AG08395 (cell line): ENCODE measurements at places on chromosomes 7 and 10.

DNA sequence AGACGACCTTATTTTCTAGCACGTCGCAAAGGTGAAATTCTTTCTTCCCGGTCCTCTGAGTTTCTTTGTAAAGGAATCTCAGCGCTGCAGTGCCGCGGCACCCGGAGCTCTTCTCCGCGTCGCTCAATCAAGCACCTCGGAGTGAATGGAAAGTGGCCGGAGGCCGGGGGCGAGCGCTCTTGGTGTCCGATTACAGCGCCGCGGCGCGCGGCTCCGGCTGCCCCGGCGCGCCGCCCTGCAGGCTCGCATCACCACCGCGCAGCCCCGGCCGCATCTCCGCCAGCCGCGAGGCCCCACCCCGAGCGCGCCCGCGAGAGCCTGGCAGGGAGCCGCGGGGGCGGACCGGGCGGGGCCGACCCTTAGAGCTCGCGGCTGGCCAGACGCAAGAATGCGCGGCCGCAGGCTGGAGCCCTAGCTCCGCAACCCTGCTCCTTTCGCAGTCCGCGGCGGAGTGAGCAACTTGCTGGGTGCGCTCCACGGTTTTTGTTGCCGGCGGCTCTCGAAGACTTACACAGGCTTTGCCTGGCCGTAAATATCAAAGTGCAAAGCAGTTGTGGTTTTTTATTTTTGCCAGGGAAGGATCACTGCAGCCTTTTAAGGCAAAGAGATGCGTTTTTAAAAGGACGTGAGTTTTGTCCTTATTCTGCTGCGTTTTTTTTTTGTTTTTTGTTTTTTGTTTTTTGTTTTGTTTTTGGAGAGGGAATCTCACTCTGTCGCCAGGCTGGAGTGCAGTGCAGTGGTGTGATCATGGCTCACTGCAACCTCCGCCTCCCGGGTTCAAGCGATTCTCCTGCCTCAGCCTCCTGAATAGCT lies at the start of gene SEMA3C:
TSS of gene SEMA3C (minus strand) at position 143 of the 813 bp plus-strand sequence. CDS start 2,270 bp downstream, outside the sequence.
- peak; percentile 96 for DNase-seq

- DNase-seq = peak; percentile 19
These were observed 42.3 kb downstream of the ARID5B start for GRCh38 chr10:61943674-61944378.

GRCh38 chr10:105691811-105692210 lies 1050.7 kb downstream of the SORCS3 start:
- no peak for DNase-seq

DNA sequence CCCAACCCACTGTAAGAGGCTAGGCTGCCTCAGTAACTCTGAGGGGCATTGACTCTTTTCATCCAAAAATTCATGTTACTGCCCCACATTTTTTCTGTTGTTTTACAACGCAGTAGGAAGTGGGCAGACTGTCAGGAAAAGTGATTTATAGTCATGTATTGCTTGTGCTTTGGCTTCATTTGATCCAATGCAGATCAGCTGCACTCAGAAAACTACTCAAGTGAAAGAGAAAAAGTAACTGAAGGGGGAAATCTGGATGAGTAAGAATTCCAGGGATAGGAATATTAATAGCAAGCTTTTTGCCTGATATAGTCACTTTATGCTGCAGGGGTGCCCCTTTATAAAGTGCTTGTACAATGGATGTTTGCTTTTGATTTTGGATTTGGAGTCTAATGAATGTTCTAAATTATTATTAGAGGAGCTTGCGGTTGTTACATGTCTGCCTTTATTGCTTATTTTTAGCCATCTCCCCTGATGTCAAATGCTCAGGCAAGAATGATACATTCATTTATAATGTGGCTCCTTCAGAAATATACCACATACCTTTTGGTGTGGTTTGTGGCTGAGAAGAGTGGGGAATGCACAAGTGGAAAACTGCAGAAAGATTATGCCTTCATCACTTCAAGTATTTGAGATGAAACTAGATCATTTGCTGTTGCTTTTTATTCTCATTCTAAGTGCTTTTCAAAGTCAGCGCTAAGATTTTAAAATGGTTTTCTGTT lies 86.1 kb downstream of the EGFR start:
- no peak for DNase-seq

DNA sequence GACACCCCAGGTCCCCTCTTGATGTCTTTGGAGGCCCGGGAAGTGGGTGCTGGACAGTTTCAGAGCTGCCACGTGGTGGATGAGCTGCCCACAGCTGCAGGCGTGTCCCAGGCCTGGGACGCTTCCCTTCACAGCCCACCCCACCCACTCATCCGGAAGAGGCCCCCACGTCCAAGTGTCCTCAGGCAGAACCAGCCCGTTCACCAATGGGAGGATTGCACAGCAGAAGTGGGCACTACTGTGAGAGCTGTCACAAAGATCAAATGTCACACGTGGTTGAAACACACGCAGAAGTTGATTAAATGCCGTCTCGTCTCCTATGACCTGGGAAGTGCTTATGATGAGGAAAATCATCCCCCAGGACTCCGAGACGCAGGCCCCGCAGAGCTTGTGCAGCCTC lies 52.9 kb downstream of the STK32C start:
- no peak for DNase-seq

DNA sequence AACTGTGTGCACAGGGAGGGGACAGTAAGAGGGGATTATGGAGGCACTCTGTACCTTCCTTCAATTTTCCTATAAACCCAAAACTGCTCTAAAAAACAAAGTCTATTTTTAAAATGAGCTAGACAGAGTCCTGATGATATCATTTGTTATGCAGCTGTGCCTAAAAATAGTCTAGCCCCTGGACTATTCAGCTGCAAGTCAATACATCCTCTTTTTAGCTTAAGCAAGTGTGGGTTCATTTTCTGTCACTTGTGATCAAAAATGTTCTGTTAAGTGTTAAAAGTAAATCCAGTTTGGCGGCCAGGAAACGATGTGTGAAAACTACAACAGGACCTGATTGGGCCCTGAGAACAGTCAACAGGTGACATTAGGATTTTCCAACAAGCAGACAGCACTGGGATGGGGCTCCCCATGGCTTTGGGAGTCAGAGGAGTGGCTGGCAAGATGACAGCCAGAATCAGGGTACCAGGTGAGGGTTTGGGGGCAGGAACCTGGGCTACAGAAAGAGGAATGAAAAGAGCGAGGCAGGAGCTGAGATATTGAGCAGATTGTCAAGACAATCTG lies 33.9 kb downstream of the FAM107B start:
- no peak for DNase-seq

GRCh38 chr10:1774796-1775195 lies 37.5 kb upstream of the ADARB2 start:
- no peak for DNase-seq

GRCh38 chr10:115606741-115607140 lies 513.6 kb downstream of the ATRNL1 start:
- no peak for DNase-seq

DNA sequence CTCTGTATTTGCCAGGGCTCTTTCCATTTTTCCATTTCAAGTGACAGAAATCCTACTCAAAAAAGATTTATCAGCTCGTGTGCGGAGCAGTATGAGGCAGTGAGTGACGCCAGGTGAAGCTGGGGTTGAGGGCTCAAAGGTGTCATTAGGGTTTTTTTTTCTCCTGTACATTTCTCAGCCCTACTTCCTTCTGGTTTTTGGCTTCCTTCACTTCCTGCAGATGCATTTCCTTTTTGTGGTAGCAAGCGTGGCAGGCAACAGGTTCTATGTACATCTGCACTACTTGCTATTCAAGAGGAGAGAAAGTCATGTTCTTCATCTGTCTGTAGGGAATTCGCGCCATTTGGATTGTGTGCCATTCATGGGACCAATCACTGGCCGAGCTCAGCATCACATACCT lies 52.8 kb upstream of the AOAH start:
- DNase-seq = no peak

DNA sequence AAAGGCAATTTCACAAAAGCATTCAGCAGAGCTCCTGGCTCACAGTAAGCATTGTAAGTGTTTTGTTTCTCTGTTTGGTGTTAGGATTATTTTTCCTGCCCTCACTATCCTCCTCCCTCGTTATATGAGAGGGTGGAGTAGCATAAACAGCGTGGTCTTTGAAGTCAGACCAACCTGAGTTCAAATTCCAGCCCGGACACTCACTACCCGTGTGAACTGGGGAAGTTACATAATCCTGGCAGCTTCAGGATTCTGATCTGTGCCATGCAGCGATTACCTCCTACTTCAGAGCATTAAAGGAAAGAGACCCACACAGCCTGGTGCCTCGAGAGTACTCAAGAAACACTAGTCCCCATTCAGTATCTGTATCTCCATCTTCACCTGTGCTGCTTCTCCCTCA lies 386.5 kb downstream of the INHBA start:
- DNase-seq = no peak

GRCh38 chr10:6625428-6625827 lies 45.4 kb upstream of the PRKCQ start:
- DNase-seq = no peak

DNA sequence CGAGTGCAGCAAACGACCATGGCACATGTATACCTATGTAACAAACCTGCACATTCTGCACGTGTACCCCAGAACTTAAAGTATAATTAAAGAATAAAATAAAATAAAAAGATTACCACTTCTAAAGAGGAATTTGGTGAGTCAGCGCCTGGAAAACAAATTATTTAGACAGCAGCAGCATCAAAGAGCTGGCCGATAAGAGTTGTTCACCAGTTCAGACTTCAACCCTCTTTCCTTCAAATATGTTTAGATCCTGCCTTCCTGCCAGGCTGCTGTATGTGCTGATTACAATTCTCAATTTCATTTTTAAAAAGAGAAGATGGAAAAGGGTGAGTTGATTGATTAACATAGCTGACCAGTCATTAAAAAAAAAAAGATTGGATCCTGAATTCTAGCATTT lies 672.0 kb upstream of the NRP1 start:
- DNase-seq = no peak

GRCh38 chr10:62081341-62082270 lies 180.1 kb downstream of the ARID5B start:
- no peak for DNase-seq

DNA sequence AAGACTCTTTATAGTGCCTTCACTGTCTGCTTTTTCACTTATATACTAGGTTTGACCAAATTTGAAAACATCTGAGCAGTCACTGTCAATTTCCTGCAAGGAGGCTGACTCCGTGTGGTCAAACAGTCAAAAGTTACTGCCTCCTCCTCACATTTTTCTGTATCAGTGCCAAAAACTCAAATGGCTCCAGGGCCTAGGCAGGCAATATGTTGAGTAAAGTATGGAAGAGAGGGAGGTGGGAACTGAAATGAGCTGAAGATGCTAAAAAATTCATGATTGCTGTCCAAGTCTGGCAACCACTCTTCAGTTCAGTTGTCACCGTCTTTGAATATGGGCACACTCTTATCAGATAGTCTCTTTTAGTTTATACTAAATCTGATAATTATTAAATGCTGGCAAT lies 551.6 kb downstream of the CCSER2 start:
- no peak for DNase-seq

DNA sequence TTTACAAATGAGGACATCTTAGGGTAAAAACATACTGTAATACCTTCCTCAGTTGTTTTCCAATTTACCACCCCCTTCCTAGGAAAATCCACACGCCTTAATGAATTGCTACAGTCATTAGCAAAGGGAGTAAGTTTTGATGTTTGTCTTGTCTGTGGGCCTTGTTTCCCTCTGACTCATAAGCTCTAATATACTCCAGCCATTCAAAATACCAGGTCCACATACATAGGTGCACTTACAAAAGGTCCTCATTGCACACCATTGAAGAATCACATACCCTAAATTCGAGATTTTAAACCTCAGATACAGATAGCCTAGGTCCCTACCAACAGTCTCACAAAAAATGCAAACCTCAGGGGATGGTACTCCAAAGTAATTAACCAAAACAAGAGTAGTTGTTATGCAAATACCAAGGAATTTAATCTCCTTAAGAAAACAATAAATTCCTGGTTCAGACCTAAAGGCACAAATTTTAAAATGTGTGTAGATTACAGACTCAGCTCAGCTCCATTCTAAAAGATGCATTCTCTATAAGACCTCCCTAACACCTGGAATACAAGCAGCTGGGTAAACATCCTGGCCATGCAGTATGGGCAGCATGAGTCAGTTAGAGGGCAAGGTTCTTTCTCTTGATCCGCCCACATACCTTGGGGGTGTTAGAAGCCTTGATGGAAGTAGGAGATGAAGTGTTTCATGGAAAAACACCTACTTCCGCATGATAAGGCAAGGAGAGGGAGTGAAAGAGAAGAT lies 3.0 kb upstream of the LIPK start:
- no peak for DNase-seq

DNA sequence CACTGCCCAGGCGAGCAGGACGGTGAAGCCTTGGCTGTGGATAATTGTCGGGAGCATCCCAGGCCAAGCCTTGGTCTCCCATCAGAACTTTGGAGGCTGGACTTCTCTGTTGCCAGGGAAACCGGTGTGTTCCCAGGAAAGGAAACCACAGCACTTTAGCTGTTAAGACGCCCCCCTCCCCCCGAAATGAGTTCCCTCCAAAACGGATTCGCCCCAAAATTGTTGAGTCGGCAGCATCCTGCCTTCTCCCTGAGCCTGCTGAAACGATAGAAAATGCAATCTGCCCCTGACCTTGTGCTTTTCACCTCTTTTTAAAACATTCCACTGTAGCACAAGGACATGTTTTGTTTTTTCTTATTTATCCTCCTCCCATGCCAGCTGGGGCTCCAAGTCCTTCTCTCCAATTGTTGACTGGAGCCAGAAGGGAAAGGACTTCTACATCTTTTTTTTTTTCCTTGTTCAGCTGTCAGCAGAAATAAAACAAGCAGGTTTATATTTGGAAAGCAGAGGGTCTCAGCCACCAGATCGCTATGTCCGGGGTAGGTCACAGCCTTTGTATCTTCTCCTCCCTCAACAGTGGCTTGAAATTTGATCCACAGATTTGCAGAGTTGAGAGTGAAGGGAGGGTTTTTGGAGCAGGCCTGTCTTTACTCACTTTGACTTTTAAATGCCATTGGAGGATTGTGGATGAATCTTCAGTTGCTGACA lies 116.5 kb downstream of the ZMIZ1 start:
- DNase-seq = no peak

DNA sequence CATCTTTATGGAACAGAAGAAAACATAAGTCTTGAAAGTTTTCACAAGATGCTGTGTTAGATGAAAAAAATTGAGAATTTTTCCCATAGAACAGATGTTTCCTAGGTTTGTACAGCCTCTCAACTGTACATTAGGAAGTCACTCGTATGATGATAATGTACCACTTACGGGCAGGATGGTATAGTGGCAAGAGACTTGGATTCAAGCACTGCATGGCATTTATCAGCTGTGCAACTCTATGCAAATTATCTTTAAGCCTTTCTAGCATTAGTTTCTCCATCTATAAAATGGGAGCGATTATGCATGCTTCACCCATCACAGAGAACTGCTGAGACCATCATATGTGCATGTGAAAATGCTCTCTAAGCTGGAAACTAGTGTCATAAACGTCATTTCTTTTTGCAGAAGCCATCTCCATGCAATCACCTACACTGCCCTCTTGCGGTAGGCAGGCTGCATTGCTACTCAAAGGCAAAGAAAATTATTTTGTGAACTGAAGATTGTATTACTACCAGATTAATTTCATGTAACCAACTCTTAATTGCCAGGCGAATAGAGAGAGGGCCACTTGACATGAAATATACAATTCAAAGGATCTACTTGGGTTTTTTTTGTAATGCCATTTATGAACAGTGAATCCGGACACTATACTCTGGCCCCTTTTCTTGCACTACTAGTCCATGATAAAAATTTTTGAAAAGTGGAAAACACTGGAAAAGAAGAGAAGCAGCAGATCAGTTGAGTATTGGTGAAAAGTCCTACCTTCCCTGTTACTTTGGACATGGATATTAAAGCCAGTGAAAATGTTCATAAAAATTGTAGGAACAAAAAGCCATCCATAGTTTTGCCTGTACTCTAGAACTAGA lies 102.3 kb downstream of the JAZF1 start:
- peak; percentile 52 for DNase-seq
